Stimulated activated CD8-positive, alpha-beta memory T cell treated with anti-CD3 and anti-CD28 coated beads, Interleukin-4, amount 100 ng/mL, for 4 hours (primary cell): ENCODE measurements at places on chromosomes 12 and 14.

DNA sequence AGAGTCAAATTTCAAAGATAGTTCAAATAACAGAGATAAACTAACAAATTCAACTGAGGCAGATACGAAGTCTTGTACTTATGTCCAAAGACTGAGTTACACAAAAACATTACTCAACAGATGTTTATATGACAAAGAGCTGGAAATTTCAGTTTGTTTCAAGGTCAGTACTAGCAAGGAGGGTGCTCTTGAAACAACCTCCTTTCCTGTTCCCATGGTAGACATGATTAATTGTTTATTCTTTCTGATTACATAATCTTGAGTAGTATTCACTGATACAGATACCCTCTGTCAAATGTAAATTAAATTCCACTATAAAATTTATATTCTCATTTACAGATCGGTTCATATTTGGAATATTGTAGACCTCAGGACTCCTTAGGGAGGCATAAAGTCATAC lies 23.4 kb downstream of the TSPAN8 start:
- no peak for DNase-seq

- no peak for DNase-seq
Measured at GRCh38 chr12:44397631-44398030, 478.5 kb downstream of the NELL2 start.

GRCh38 chr12:62799126-62799736 lies 135.7 kb downstream of the PPM1H start:
- no peak for DNase-seq

DNA sequence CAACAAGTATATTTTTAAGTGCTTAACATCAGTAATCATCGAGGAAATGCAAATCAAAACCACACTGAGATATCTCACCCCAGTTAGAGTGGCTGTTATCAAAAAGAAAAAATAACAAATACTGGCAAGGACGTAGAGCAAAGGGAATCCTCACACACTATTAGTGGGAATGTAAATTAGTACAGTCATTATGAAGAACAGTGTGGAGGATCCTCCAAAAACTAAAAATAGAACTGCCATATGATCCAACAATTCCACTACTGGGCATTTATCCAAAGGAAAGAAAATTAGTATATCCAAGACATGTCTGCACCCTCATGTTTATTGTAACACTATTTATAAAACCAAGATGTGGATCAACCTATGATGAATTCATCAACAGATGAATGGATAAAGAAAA lies 149.0 kb upstream of the PWP1 start:
- no peak for DNase-seq

GRCh38 chr12:76236640-76237039 lies 111.6 kb downstream of the BBS10 start:
- DNase-seq: no peak
